ENCODE measurements at places on chromosomes 5 and 9.
A peak's percentile ranks its signal among the peaks of the same experiment; 100 is the strongest.

- no peak for DNase-seq
Measured at GRCh38 chr9:77158772-77159513, 18.4 kb upstream of the VPS13A start.

DNA sequence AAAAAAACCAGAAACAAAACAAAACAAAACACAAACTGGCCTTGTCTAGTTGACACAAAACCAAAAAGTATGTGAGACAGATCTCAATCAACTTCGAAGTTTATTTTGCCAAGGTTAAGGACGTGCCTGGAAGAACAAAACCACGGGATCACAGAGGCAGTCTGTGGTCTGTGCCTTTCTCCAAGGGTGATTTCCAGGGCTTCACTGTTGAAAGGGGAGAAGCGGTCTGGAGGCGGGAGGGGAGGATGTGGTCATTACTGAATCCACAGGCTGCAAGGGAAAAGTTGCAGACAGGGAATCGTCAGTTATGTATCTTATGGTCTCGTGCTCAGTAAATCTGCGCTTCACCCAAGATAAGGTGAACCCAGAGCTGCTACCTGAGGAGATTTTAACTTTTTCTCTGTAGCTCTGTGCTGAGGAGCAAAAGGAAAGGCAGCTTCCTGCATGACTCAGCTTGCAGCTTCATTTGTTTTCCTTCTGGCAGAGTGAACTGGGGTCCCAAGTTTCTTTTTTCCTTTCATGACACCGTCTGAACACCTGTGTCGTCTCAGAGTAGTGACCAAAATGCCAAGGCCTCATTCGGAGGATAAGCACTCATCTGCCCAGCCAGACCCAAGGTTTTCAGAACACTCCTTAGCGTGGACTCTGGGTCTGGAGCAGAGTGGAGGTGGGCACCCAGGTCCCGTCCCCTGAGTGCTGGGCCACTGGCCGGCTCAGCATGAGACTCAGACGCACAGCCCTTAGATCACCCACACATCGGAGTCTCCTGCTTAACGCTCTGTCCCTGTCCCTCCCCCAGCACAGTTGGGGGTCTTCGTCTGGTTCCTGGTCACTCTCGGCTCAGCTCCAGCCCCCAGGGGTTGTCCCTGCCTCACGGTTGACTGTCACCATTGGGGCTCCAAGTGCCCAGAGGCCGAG lies 25.9 kb downstream of the ROPN1L start:
- DNase-seq = no peak

DNA sequence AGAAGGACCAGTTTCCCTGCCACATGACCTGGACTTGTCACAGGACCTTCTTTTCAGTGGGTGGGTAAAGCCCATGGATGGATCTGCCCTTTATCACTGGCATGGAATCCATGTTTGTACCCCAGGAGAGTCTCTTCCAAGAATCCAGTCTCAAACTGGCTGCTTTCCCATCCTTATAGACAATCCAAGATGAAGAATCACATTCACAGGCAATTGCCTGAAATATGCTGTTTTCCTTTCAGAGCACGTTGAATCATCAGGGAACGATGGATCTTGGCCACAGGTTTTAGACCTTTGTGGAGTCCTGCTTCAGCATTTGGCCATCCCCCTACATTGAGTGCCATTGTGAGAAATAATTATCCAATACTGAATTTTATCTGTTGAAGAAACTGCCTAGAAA lies 319.8 kb downstream of the ASTN2 start:
- DNase-seq = no peak

DNA sequence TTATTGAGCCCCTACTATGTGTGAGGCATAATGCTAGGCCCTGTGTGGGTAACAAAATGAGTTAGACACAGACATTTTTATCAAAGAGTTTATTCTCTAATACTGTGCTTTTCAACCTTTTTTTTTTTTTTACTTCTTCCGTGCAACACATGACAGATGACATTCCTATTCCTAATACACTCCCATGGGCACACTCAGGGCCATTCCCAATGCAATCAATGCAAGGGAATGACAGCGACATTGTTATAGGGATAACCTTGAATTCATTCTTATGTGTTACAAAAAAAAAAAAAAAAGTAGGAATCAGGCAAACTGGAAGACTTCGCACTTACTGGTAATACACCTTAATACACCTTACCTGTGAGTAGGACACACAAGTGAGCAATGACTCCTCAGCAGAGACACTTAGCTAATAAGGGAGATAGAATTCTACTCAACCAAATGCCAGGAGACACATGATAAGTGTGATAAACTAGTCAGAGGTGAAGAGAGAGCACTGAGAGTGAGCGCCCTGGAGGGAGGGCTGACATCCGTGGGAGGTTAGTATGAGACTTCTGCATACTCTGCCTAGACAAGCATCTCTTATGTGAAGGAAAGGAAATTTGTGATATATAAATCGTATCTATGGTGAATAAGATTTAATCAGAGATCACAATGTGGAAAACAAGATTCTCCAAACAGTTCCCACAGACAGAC lies 21.0 kb upstream of the ARSB start:
- no peak for DNase-seq

- no peak for DNase-seq
Measured at GRCh38 chr9:126411225-126411947, 84.8 kb downstream of the MVB12B start.

DNA sequence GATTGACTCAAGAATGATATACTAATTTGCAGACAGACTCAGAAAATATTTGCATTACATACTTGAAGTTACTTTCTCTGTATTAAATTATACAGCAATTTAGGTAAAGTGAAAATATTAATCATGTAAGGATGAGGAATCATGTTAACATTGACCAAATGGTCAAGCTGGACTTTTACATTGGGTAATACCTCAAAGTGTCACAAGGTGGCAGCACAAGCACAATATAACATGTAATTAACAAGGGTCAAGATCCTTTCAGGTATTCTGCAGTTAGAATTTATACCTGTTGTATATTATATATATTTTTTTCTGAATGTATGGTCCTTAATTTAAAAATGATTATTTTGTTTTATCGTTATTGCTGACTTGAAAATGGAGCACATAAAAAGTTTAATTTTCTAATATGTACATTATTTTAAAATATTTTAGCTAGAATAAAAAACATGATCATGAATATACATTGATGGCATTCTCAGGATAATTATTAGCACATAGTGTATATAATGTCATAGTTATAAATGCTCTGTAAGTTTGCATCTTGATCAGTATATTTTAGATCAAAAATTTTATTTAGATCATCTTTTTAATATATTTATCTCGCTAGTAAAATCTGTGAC lies 8.6 kb downstream of the HAPLN1 start:
- DNase-seq = no peak

- peak; percentile 77 for DNase-seq
Measured at GRCh38 chr5:171307789-171308452, 1.1 kb upstream of the TLX3 start.

GRCh38 chr9:78291240-78291925 lies 5.5 kb upstream of the PSAT1 start:
- no peak for DNase-seq

- no peak for DNase-seq
Measured at GRCh38 chr9:436482-436881, 221.8 kb downstream of the DOCK8 start.

- DNase-seq = no peak
Measured at GRCh38 chr9:13351778-13352386, 72.4 kb upstream of the MPDZ start.

GRCh38 chr9:132957805-132958204 lies 13.4 kb upstream of the TSC1 start:
- no peak for DNase-seq

DNA sequence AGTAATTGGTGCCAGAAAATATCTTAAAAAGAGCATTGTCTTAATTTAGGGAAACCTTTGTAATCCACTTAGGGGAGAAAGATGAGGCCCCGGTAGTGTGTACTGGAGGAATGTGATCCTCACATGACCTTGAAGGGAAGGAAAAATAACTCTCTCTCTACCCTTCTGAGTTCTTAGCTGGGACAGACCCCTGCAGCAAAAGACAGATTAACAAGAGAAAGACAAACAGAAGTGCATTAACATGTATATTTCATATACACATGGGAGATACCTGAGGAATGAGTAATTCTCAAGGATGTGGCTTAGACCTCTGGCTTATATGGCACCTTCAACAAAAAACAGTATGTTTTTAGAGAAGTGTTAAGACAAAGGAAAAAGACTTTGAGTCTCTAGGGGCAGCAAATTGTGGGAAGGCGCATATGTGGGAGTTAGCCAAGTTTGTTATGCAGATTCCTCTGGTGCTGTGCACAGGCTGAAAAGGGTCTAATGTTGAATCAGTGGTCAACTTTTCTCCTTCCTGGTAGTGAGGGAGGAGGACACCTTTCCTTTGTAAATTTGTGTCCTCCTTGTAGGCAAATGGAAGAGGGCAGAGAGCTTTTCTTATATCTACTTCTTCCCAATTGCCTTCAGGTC lies 138.8 kb downstream of the LRRC70 start:
- DNase-seq = no peak

- no peak for DNase-seq
Measured at GRCh38 chr5:90402521-90403255, 6.9 kb downstream of the CETN3 start.

All from retina (tissue), 1 donor.